ENCODE measurements at places on chromosomes 7 and 10.

- no peak for DNase-seq
Measured at GRCh38 chr7:90564455-90564854, 31.7 kb upstream of the CDK14 start.

- no peak for DNase-seq
Measured at GRCh38 chr10:106399112-106399511, 765.4 kb downstream of the SORCS1 start.

GRCh38 chr7:130415006-130415405, 25.8 kb downstream of the CEP41 start:
- DNase-seq, result no peak

- no peak for DNase-seq
Measured at GRCh38 chr10:126617208-126617607, 53.3 kb downstream of the C10orf90 start.

GRCh38 chr7:144786522-144786921, 49.3 kb downstream of the TPK1 start:
- DNase-seq, result no peak

DNA sequence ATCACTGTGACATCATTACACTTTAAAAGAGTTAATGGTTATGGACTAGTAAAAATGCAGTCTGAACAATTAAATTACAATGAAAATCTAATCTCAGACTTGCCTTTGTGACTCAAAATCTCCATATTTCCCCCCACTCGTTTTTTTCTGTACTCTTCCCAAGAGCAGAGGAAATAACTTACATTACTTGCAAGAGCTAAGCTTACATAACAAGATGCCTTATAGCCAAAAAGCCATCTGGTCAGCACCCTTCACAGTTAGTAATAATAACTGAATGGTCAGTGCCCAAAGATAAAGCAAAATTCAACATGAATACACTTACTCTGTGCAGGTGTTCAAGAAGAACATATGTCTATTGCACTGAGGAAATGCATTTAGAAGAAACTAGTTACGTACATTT, 1381.5 kb upstream of the CELF2 start:
- DNase-seq, result peak; percentile 2

DNA sequence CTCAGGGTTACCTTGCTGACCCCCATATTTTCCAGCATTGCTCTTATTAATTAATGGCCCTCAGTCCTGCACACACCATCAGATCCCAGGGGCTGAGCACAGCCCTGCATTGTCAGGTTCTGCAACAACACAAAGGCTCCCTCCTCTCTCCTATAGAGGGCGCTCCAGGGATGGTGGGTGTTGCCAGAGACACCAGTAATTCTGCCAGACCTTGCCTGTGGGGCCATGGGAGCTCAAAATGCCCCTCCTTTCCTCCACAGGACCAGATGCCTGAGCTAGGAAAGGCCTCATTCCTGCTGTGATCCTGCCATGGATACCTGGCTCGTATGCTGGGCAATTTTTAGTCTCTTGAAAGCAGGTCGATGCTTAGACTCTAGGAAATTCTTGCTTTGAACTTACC, 42.8 kb upstream of the PRSS58 start:
- no peak for DNase-seq

- DNase-seq, result peak; percentile 59
Measured at GRCh38 chr7:139246905-139247304, 15.9 kb downstream of the UBN2 start.

DNA sequence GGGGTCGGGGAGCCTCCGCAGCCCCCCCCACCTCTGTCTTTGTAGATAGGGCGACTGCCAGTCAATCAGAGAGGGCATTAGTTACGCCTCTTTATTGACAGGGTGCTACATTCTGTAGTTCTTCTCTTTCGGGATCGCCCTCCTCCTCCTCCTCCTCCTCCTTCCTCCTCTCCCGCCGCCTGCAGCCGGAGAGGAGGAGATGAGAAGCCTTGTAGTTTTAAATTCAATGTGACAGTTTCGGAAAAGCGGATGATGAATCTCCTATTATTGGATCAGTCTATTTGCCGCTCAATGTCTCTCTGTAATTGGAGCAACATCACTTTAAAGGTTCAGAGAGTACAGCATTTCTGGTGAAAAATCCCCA, 587 bp upstream of the UNCX start:
- DNase-seq, result no peak

GRCh38 chr10:30775779-30776591, 146.4 kb upstream of the LYZL2 start:
- DNase-seq, result peak; percentile 82

DNA sequence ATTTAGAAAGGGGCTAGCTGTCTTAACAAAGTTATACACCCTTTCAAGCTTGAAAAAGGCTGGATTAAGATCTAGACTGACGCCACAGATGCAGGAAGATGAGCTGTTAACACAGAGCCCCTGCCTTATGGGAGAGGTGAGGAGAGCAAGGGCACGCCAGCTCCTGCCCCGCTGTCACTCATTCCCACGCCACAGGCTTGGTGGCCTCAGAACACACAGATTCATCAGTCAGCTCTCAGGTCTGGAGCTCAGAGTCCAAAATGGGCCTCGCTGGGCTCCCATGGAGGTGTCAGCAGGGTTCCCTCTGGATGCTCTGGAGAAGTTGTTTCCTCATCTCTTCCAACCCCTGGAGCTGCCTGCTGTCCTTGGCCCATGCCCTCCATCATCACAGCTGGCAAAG, 554.2 kb downstream of the TCERG1L start:
- no peak for DNase-seq

DNA sequence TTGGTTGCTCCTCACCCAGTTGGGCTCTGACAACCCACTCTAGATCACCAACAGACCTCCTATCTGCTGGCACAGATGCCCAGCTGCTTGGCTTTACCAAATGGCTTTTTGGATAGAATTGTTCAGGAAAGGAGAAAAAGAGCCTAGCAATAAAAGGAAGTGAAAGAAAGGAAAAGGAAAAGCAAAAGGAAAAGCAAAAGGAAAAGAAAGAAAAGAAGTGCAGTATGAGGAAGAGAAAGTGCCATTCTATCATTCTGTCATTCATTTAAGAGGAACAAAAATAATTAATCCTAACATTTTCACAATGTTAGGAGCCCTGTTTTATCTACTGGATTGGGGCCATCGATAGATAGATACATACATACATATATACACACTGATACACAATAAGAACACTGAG, 353.6 kb downstream of the THSD7A start:
- DNase-seq, result no peak

GRCh38 chr7:140899883-140900282, 24.8 kb downstream of the BRAF start:
- DNase-seq, result no peak

DNA sequence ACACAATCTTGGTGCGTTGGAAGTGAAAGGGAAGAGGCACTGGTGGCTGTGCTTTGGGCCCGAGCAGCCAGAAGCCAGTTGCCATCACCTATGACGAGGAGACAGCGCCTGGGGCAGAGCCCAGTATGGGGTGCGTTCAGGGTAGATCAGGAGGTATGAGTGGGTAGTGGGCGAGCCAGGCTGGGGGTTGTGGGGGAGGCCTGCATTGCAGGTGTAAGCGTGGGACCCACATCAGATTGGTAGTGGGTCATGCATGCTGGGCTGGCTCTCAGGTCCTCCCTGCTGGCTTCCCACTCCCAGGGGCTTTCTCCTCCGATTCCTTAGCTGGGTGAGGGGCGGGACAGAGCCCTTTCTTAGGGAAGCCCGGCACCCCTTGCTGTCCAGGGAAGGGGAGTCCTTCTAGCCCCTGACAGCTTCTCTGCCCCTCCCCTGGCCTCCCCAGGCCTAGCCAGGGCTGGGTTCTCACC, 445 bp upstream of the PVRIG start:
- no peak for DNase-seq

DNA sequence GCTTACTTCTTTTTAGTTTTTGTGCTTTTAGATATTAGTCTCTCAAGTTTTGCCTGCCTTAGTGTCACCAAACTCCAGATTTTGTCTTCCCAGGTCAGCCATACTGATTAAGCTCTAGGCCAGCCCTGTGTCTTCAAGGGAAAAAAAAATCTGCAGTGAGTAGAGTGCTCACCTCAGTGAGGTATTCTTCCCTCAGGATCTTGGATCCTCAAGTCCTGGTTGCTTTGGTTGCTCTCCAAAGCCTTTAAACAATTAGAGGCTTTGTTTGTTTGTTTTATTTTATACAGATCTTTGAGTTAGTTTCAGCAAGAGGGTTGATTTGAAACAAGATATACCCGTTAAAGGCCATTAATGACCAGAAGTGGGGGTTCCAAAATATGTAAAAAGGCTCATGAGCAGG, 165.2 kb downstream of the GPR158 start:
- DNase-seq, result no peak

DNA sequence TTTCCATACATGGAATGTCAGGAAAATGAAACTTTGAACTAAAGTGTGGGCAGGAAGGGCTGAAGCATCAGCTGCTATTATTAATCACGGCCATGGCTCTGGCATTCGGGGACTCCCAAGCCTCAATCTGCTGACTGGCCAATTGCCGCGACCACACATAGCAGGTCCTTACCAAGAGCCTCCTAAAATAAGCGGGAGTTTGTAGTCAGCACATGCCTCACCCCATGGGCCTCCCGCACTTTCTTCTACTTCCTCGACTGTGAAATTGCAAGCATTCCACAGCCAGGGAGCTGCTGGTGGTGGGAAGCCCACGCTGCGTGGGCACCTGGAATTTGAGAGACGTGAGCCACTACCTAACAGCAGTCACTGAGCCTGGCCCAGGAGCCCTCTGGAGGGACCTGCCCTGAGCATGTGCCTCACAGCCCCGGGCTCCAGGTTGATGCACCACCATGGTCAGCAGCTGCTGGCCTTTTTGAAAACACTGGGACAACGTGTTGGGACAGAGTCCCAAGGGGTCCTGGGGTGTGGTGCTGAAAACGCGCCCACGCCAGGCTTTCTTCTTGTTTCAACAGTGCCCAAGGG, 211.4 kb downstream of the TNS3 start:
- DNase-seq, result peak; percentile 16

DNA sequence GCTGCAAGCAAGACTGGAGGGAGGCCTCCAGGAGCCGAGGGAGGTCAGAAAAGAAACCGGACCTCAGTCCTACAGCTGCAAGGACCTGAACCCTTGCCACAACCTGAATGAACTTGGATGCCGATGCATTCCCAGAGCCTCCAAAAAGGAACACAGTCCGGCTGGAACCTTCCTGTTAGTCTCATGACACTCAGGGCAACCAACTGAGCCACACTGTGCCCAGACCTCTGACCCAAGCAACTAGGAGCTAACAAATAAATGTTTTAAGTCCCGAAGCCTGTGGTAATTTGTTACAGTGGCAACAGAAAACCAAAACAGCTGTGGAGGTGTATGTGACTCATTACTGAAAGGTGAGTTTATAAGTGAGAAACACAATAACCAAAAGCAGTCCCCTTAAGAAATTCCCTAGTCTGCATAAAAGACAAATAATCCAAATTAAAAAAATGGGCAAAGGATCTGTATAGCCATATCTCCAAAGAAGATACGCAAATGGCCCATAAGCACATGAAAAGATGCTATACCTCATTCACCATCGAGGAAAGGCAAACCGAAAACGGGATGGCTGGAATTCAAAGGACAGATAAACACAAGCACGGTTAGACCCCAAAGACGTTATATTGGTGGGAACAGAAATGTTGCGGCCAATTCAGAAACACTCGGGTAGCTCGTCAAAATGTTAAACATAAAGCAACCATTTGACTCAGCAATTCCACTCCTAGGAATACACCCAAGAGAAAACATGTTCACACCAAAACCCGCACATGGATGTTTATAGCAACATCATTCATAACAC, 24.8 kb downstream of the GNA12 start:
- DNase-seq, result no peak

GRCh38 chr10:17232276-17232960, 4.4 kb downstream of the VIM start:
- no peak for DNase-seq

- DNase-seq, result no peak
Measured at GRCh38 chr7:155997431-155998327, 185.4 kb upstream of the SHH start.

DNA sequence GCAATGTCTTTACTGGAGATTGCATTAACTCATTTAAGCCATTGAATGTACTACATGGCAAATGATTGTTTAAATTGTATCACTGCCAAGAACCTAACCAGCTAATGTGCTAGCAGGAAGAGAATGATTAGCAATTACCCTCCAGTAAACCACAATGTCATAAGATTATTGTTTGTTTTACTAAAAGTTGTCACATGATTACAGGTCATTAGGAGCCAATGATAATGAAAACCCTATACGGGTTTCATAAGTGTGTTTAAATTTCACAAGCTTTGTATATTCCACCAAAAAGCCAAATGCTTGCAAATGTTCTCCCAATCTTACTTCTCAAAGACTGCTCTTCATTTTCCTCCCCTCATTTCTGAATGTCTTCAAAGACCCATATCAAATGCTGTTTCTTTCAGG, 76.5 kb upstream of the PPP1R3C start:
- DNase-seq, result no peak

DNA sequence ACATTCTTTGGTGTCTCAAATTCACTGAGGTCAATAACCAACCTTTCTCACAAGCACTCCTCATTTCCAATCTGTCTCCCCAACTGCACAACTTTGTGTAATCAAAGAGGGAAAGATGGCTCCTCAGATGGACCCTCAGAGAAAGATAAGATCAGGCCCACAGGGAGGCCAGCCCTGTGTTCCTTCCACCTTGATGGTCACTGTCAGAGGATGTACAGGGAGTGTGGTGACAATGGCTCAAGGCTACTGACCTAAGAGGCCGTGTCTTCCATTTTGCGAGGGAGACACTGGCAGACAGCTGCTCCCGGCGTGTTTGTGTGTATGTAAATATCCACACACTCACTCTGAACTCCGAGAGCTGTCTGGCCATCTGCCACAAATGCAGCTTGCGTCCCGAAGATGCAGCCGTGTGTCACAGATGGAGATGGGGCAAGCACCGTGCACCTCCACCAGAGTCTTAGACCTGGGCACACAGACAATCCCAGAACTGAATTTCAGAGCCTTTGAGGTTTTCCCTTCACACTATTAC, 712.1 kb upstream of the NRP1 start:
- no peak for DNase-seq

GRCh38 chr7:152411389-152411788, 24.4 kb downstream of the KMT2C start:
- no peak for DNase-seq

DNA sequence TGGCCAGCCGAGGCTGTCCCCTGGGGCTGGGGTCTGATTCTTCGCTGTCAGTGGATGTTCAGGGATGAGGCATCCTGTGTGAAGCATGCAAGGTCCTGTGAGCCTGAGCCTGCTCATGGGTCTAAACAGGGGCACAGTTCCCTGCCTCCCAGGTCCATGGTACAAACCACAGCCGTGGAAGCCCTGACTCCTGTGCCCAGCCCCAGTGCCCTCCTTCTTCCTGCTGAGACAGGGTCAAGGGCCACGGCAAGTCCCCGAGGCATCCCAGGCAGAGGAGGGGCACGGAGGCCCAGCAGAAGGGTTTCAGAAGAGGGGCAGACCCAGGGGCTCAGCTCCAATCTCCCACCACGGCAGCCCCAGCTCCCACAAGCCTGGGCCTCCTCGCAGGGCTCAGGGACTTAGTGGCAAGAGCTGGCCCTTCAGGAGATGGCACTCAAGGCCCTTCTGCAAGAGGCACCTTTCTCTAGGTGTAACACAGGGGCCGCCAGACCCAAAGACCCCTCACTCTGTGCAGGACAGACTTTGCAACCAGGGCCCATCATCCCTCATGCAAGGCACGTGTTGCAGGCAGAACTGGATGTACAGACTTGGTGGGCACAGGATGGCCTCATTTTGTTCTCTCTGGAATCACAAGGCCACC, 248.8 kb downstream of the TCERG1L start:
- DNase-seq, result no peak

Data from fibroblast of skin of back (primary cell).